ENCODE measurements at places on chromosomes 6 and 20.

DNA sequence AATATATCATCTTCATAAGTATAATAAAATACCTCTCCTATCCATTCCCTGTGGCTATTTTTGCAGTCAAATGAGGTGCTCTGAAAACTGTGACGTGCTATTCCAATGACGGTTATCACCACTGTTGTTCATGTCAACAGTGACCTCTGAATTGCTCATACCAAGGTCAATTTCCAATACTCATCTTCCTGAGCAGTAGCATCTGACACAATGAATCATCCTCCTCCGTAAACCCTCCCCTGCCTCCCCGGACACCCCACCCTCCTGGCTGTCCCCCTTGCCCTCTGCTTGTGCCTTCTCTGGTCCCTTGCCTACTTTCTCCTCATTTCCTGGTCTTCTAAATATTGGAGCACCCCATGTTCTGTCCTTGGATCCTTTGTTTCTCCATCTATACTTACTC is 77.7 kb upstream of the SLC22A23 start:
- DNase-seq, result no peak

- DNase-seq, result peak; percentile 71
These were observed 3.5 kb downstream of the PIGT start for GRCh38 chr20:45419188-45420091.

- peak; percentile 77 for DNase-seq
These were observed 612 bp downstream of the TNNC2 start for GRCh38 chr20:45826381-45827019.

DNA sequence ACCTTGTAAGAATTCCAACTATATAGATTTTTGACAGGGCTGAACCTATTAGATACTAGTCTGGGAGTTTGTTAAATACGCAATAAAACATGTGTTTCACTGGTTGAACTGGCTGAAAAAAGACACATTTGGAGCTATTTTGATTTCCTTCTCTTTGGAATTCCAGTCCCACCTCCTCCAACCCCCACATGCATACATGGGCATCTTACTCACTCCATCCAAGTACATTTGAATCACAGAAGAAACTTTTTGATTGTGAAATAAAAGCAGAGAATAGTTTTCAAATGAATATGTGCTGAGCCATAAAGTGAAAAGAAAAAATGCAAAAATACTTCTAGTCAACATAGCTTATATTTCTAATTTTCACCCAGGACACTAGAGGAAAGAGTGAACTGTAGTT is 33.9 kb upstream of the STXBP5 start:
- DNase-seq, result no peak

DNA sequence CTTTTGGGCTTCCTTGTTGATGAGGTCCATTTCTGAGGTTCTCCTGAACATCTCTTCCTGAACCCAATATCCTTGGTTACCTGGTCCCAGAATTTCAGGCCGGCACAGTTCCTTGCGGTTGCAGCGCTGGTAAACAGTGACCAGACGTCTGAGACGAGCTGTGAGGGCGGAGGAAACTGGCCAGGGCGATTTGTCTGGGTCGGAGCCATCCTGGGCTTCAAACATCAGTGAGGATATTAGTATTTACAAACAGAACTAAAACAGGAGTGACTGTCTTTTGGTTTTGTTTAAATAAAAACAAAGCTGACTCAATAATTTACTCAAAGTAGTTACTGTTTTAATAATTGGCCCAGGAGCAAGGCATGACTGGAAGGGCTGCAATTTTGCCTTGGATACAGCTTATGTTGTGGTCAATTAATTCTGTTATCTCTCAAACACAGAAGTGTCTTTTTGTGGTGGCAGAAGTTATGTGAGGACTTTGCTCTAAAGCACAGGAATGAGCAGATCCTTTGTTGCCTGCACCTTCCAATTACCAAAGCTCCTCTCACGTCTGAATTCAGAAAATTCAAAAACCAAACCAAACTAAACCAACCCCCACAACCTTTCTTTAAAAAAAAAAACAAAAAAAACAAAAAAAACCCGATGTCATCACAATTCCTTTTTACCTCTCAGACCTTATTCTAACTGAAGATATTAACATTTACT is 58.7 kb upstream of the EMILIN3 start:
- DNase-seq, result no peak

- DNase-seq, result no peak
These were observed 124.9 kb downstream of the LAMA2 start for GRCh38 chr6:129007701-129008373.

GRCh38 chr6:157079277-157079676 is 244.0 kb downstream of the TMEM242 start:
- no peak for DNase-seq

DNA sequence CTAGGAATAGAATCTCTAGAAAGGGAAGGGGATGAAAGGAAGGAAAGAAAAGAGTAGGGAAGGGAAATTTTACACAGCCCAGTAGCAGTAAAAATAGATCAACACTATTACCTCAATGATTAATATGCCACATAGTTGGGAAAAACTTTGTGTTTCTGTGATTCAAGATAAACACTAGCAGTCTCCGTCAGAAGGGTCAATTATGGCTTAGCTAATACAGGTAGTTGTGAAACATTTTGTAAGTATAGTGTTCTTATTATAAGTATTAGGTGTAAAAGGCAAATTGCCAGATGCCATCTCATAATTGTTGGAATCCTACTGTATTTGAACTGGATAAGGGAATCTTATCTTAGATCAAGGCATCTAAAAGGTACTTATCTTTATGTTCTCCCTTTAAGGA is 165.7 kb downstream of the MTFR2 start:
- no peak for DNase-seq

- DNase-seq, result no peak
These were observed 44.2 kb upstream of the DEFB112 start for GRCh38 chr6:50093938-50094272.

GRCh38 chr20:56843817-56844216 is 214.7 kb downstream of the TFAP2C start:
- DNase-seq, result no peak

- DNase-seq, result no peak
These were observed 55.2 kb upstream of the SUPT3H start for GRCh38 chr6:45432977-45433376.

DNA sequence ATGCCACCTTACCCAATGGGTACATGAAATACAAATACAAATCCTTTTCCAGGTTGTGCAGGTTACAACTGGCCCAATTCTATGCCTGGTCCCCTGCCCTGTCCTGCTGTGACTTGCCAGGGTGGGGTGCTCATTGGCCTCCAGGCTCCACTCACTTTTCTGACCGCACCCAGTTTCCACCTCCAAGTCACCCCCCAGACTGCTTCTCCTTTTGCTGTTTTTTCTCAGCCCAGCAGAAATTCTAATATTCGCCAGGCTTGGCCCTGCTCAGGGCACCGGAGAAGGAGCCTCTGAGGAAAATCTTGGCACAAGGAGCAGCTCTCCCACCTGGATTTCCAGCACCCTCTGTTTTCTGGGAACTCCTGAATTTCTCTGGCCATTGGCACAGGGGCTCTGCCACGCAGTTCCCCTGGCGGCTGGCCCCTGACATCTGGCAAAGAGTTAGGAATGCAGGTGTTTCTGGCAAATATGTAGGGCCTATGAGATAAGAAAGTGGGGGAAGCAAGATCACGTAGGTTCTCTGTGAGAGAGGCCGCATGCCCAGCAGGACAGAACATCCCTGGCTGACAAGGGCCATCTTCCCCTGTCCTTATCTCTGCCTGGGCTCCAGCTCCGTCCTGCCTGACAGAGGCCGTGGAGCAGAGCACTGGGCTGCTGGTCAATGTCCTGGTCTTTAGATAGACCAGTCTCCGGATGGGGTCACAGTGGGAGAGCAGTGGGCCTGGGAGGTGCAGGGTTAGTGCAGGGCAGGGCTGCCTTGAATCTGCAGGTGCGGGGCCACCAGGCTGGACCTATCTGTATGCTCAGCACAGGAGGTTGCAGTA is 2.9 kb upstream of the RAET1E start:
- DNase-seq, result no peak

- peak; percentile 71 for DNase-seq
These were observed 7.1 kb downstream of the TFEB start for GRCh38 chr6:41728073-41728936.

- DNase-seq, result peak; percentile 84
These were observed 33.7 kb downstream of the SRSF3 start for GRCh38 chr6:36627801-36628246.

- DNase-seq, result no peak
These were observed 37.8 kb downstream of the SLC2A12 start for GRCh38 chr6:134014588-134015137.

- DNase-seq, result no peak
These were observed 444.7 kb upstream of the MAP3K7 start for GRCh38 chr6:91031581-91031980.

- DNase-seq, result no peak
These were observed 1017.3 kb downstream of the KIF16B start for GRCh38 chr20:15555913-15556312.

GRCh38 chr6:15517600-15517999 is 145.2 kb downstream of the DTNBP1 start:
- no peak for DNase-seq

DNA sequence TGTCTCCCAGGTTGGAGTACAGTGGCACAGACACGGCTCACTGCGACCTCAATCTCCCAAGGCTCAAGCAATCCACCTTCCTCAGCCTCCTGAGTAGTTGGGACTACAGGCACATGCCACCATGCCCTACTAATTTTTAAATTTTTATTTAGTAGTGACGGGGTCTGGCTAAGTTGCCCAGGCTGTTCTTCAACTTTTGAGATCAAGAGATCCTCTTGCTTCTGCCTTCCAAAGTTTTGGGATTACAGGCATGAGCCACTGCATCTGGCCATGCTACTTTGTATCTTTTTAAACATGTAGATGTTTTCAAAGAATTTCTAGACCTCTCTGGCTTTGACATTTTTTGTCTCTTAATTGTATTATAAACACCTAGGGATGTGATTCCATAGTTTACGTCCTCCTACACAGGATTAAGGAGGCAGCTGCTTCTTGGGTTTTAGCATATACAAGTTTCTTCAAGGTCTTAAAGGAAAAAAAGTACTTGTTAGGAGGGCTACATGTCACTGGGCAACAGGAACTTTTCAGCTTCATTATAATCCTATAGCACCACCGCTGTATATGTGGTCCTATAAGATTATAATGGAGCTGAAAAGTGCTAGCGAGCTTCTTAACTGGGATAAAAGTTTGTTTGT is 1.3 kb downstream of the ADAT2 start:
- DNase-seq, result no peak

GRCh38 chr20:45330476-45330875 is 17.7 kb downstream of the SDC4 start:
- no peak for DNase-seq

DNA sequence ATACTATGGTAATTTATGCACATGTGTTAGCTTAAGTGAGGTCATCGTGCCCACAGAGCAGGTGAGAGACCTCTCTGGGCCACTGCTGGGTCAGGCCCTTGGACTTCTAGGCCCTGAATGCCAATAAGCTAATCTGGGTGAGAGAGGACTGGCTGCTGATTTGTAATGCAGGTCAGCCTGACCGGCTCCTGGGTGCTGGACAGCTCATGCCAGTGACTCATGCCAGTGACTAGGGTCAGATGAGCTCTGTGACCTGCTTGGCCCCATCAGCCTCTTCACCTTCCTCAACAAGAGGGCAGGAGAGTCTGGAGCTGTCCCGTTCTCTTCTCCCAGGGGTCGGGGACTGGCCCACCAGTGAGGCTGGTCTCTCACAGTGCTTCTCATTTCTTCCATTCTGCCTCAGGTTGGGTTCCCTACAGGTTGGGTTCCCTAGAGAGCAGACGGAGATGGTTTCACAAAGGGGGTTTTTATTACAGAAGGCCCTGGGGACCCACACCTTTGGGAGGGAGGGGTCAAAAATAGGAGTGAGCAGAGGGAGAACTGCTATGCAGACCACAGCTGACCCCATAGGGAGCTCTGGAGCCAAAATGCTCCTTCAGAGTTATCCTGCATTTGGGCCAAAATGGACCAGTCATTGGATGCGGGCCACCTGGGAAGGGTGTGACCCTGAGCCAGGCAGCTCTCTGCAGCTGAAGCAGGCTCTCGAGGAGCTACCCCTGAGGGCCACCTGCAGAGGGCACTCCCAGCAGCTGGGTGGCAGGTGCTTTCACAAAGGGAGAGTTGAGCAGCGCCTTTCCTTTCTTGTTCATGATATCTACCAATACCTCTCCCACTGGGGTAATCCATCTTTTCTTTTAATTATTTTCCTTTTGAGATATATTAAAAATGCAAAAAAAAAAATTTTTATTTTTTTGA is 2.2 kb upstream of the OXT start:
- no peak for DNase-seq

- DNase-seq, result peak; percentile 80
These were observed 1.2 kb downstream of the CD93 start for GRCh38 chr20:23084845-23085365.

GRCh38 chr20:10857352-10858070 is 183.7 kb upstream of the JAG1 start:
- peak; percentile 45 for DNase-seq

- DNase-seq, result peak; percentile 65
These were observed 23.5 kb upstream of the CTNNBL1 start for GRCh38 chr20:37670351-37670791.

- no peak for DNase-seq
These were observed 25.4 kb upstream of the BTN3A2 start for GRCh38 chr6:26339612-26340011.
